ENCODE measurements at places on chromosomes 7 and 10. TPM values are rescaled to one million over a fixed set of nuclear protein-coding genes. Genes with fewer than 3 reads are reported as not detected.

TMEM270 gene
- total RNA-seq = not detected

DKK1 gene
- total RNA-seq = 0.38 TPM

PTPRZ1 gene
- 0.13 TPM for total RNA-seq

FAM25C gene
- not detected for total RNA-seq

APBB1IP gene
- 16.1 TPM for total RNA-seq

ITGB8 gene
- 1.3 TPM for total RNA-seq

ENTPD1 gene
- 1.9 TPM for total RNA-seq

SPDYE9 gene
- total RNA-seq = not detected

GRCh38 chr10:22690158-22690557 is 24.2 kb downstream of the PIP4K2A start:
- DNase-seq = no peak

DNA sequence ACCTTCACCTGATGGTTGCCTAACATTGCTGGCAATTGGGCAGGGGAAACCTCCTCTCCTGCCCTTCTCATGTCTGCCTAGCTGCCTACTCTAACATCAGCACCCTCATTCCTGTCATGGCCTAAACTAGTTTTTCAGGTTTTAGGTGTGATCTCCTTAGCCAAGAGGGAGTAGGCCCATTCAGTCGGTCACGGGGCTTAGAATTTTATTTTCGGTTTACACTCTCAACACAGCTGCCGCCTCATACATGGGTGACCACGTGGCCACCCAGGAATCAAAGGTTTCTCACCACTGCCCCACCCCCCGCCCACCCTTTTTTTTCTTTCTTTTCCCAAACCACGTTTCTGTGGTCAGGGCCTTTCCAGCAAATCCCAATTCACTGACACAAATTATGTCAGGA is 97.2 kb downstream of the RALA start:
- DNase-seq = no peak

GRCh38 chr7:134086998-134087735 is 40.0 kb upstream of the LRGUK start:
- no peak for DNase-seq

- peak; percentile 53 for DNase-seq
Observed at GRCh38 chr10:70381471-70382421, 679 bp downstream of the LRRC20 start.

- DNase-seq = no peak
Observed at GRCh38 chr7:103420857-103421384, 25.1 kb downstream of the SLC26A5 start.

GRCh38 chr10:354901-355617 is 219.8 kb downstream of the ZMYND11 start:
- no peak for DNase-seq

- peak; percentile 35 for DNase-seq
Observed at GRCh38 chr10:128070721-128071416, 55.4 kb downstream of the MKI67 start.

DNA sequence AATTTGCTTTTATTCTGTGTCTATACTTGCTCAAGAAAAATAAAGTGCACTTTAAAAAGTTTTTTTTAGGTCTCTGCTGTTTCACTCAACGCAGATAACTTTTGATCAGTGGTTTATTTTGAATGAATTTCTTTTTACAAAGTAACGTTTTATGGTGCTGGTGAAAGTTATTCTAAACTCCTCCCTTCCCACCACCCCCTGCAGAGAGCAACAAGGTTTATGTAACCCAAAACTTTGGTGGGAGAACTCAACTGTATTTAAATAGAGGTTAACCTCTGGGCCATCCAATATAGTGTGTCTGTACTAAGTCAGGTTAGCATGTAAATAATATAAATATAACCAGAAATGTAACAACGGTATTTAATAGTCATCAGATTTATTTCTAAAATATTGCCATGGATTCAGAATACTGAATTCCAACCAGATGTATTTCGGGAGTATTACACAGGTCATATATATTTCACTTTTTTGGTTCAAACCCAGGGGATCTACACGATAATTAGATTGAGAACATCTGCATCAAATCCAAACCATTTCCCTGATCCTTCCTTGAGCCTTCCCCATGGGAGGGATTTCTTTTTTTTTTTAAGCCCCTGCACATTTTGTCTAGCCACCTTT is 3.9 kb upstream of the CUX1 start:
- no peak for DNase-seq

DNA sequence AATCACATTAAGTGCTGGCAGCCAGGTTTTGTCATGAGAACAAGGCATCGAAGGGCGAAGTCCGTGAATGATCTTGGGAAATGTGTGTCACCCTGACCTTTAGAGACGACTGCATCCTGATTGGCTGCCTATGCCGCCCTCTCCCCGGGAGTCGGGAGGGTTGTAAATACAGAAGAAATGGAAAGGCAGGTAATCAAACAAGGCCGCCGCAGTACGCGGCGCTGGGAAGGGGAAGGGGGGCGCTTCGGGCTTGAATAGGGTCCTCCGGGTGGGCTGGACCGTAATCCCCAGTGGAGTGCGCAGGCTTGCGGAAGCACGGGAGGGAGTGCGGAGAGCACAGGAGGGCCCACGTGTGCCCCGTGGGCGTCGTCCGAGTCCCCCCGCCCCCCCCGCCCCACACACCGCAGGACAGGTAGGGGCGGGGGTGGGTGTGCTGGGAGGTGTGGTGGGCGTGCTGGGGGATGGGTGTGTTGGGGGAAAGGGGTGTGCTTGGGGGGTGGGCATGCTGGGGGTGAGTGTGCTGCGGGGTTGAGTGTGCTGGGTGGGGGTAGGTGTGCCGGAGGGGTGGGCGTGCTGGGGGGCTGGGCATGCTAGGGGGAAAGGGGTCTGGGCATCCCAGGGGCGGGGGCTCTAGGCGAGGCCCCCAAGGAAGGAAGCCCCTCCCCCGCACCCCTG is 169.4 kb downstream of the ARHGAP12 start:
- DNase-seq = peak; percentile 92

GRCh38 chr7:5350174-5350463 is 67.4 kb downstream of the SLC29A4 start:
- no peak for DNase-seq

GRCh38 chr7:73850781-73851207 is 8.5 kb upstream of the METTL27 start:
- DNase-seq = no peak

- DNase-seq = no peak
Observed at GRCh38 chr7:84546403-84546802, 351.8 kb upstream of the SEMA3A start.

DNA sequence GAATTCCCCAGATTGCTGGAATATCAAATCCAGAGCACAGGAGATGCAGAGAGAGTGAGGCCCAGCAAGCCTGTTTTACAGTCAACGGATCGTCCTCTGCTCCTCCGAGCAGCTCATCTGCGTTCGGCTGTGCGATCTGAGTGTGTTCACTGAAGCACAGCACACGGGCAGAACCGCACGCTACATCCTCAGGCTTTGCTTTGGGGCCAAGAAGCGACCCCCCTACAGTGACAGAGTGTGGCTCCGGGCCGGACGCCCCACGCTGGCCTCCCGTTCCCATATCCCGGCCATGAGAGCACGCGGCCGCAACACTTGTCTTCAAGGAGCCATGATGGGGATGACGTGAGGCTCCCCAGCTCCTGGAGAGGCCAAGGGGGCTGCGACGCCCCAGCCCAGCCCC is 431.4 kb downstream of the DNAJB6 start:
- no peak for DNase-seq

DNA sequence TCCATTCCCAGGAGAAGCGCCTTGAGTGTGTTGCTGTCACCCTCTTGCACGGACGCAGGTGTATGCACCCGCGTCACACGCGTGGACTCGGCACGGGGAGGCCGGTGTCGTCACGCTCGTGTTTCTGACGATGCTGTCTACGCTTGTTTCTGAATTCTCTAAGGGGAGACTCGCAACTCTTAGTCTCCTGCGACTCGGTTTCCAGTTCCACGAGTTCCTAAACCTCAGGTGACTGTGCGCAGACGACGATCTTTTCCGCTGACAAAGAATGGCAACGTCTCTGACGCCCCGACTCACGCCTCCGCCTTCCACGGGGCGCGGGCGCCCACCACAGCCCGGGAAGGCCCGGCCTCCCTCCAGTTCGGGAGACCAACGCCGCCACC is 579 bp downstream of the IDI1 start:
- peak; percentile 58 for DNase-seq

GRCh38 chr7:70063371-70063770 is 465.1 kb downstream of the AUTS2 start:
- no peak for DNase-seq

DNA sequence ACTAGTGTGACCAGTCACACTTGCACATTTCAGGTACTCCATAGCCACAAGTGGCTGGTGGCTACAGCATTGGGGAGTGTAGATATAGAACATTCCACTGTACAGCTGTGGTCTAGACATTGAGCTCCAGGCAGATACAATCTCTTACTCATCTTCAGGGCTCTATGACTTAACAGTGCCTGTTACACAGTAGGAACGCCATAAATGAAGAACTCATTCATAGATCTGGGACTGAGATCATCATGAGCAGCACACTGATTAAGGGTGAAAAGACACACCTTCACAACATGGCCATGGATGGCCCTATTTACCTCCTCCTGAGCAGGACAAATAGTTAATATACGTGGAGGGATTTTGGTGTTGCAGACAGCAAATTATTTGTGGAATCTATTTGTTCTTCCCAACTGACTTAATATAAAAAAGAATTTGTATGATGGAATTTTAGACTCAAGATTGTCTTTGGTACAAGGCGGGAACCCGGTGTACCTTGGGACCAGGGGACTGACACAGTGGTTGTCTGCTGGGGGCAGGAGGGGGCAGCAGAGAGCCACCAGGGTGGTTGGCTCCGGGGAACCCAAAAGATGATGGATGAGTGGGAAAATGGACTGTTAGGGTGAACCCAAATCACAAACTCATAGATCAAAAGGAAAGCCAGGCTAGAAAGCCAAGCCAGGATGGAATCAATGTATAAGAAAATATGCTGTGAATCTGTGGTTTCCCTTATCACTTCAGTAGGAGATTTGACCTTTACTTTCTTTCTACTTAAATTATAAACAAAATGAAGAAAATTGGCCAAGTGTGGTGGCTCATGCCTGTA is 24.3 kb upstream of the CPA2 start:
- DNase-seq = peak; percentile 67

- DNase-seq = peak; percentile 24
Observed at GRCh38 chr10:129057856-129058663, 409.0 kb upstream of the MGMT start.

DNA sequence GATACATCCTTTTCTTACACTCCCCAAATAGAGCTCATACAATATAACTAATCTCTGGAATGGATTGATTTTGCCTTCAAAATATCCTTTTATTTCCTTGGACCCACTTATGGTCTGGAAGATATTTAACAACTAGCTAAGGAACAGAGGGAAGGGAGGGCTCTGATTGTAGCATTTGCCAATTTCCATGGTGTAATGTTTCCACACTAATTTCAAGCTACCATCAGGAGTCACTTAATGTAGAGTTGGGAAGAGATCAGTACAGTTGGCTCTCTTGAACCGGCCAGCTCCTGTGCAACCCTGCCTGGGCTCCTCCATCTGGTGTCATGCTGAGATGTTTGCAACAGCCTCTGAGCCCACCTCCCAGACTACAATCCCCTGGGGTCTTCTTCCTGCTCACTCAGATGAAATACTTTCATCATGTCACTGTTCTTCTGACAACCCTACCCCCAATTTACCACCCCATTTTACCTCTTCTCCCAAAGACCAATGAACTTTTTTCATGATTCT is 8.0 kb upstream of the IL6 start:
- no peak for DNase-seq

DNA sequence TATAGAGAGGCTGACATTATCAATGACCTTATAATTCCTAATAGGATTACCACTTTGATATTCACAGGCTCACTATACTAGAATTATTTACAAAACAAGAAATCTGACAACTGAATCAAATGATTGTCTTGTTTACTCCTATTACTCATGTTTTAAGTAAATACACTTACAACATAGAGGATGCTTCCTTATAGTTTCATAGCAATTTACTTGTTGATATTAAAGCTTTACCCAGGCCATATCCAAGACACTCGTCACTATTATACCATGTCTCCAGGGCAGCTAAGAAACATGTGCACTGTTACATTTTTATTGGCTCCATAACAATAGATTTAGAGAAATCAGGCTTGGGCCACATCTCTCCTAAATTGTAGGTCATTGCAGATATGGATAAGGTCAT is 276.9 kb downstream of the HGF start:
- no peak for DNase-seq
